H1 (cell line): ENCODE measurements at places on chromosomes 16 and 17.

- no peak for DNase-seq
Observed at GRCh38 chr16:19833176-19833575, 51.5 kb downstream of the GPRC5B start.

- no peak for DNase-seq
Observed at GRCh38 chr16:58124601-58124915, 4.6 kb downstream of the CFAP20 start.

DNA sequence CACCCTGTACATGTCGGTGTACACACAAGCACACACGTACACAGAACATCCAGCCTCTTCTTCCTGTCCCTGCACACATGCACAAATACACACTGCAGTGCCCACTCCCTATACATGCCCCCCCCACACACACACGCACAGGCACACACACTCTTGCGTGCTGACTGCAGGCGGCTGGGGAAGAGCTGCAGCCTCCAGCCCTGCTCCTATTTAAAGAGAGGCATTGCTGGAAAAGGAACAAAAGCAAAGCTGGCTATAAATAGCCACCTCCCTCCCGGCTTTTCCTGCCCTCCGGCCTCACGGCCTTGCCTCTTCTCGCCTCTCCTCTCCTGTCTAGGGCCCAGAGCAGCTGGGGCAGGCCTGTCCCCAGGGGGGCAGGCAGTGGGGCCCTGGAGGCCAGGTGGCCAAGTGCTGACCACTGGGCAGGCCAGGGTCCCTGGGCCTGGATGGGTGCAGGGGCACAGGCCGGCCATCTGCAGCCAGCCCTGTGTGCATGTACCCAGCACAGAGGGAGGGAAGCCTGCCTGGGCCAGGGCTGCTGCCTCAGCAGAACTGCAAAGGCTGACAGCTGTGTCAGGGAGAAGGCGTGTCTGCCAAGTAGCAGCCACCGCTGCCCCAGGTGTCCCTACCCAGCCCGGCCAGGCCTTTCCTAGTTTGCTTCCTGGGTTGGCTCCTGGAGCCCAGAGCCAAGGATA, 25.4 kb downstream of the RTN4RL1 start:
- DNase-seq = no peak

DNA sequence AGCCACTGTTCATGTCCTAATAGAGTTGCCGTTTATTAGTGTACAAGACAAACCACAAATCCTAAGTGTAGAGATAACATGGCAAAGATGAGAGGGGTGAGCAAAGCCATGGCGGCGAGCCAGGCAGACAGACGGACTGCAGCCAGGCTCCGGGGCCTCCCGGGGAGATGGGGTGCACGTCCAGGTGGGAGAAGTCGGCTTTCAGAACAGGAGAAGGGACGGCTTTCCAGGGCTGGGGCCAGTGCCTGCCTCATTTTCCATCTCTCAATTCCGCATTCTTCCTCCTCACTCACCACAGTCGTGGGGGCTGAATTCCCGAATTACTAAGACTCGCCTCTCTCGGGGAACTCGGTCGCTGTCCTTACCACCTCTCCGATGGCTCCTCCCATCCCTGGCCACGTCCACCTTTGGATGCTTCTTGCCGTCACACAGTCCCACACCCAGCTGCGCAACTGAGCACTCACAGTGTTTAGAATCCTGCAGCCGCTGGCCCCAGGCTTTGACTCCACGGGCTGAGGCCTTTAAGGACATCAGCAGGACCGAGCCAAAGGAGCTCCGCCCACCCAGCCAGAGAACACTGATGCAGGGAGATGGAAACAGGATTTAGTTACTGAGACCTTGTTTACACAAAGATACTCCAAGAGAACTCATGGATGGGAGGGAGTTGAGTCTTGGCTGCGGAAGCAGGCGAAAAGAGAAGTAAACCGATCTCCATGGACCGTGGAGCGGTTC, 59.7 kb downstream of the RNF112 start:
- DNase-seq = no peak

GRCh38 chr16:19114359-19115147, 789 bp downstream of the ITPRIPL2 start:
- no peak for DNase-seq

GRCh38 chr17:55275894-55276804, 11.4 kb downstream of the HLF start:
- DNase-seq = no peak

GRCh38 chr16:84943620-84944019, 67.7 kb downstream of the ZDHHC7 start:
- no peak for DNase-seq

- DNase-seq = no peak
Observed at GRCh38 chr16:24189941-24190340, 66.2 kb upstream of the CACNG3 start.

GRCh38 chr17:80924807-80925610, 66.6 kb upstream of the CHMP6 start:
- no peak for DNase-seq

- no peak for DNase-seq
Observed at GRCh38 chr17:74426551-74427047, 5.3 kb upstream of the GPRC5C start.

GRCh38 chr16:73062743-73063733, 15.1 kb upstream of the ZFHX3 start:
- no peak for DNase-seq

DNA sequence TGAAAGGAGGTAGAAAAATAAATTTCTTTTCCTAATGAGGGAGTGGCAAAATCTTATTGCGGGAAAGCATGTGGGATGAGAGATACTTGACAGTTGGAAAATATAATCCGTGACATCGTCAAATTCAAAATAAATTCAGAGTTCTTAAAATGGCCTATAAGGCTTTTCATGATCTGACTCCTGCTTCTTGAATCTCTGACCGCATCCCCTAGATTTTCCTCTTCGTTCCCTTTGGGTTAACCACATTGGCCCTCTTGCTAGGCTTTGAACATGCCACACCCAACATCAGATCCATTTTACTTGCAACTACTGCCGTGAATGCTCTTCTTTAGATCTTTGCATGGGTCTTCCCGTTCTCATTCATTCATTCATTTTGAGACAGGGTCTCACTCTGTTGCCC, 50.1 kb downstream of the NF1 start:
- no peak for DNase-seq

GRCh38 chr17:933312-934073, 46.1 kb downstream of the NXN start:
- no peak for DNase-seq

DNA sequence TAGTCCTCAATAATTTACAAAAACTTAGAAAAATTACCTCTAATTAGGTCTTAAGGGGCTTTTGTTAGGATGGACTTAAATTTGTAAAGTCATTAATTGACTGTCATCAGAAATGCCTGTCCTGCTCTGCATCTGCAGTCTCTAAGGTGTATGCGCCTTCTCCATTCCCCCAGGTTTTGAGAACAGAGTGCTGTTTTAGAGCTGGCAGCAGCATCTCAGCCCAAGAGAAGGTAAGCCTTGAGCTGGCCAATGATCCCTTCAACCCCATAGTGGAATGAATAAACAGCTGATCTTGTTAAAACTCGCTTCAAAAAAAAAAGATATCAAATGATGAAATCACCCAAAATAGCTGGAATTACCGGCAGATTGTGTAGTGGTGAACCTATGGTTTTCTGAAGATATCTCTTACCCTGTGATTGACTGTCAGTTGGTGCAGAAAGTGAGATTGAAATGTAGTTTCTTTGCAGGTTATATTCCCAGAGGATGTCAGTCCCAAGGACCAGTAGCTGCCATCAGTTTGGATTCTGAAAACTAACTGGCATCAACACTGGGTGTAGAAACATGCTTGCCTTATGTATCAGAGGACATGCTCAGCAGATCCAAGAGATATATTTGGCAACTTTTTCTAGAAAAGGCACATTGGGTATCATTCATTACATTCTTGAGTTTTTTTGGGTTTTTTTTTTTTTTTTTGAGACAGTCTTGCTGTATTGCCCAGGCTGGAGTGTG, 25.7 kb downstream of the TRPV2 start:
- no peak for DNase-seq

GRCh38 chr16:23061669-23062068, 87.6 kb downstream of the USP31 start:
- no peak for DNase-seq

DNA sequence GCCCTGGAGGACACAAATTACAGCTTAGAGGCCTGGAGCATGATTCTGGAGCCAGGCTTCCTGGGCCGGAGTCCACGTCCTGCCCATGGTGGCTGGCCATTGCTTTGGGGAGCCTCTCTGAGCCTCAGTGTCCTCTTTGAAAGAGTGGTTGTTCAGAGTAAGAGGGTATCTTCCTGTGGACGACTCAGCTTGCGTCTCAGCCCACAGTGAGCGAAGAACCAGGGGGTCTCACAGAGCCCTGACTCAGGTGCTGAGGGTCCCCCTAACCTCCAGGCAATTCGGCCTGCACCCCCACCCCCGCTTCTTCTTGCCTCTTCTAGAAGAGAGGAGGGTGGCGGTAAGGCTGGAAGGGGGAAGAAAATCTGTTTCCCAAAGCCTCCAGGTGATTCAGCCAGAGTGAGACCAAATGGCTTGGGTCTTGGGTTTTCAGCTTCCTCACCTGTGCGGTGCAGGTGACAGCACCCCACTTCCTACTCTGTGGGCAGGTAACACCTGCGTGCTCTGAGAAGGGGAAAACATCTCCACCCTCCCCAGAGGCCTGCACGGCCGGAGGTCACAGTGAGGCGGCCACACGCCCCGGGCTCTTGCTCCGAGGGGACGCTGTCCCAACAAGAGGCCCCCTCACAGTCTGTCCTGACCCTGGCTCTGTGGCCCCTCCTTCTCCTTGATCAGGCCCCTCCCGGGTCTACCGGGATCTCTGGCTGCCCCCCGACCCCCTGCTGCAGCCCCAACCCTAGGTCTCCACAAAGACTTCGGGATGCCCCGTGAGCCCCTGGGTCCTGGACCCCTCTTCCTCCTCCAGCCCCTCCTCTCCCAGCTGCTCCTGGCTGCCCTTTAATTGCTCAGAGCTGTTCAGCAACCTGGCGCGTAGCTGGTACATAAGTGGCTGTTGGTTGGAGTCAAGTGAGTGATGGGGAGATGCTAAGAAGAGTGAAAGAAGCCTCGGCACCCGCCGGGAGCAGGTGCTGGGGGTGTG, 119.2 kb downstream of the METRNL start:
- no peak for DNase-seq

GRCh38 chr16:4477966-4478365, 1.8 kb downstream of the HMOX2 start:
- DNase-seq = no peak

GRCh38 chr17:53538129-53538617, 284.6 kb upstream of the KIF2B start:
- no peak for DNase-seq

DNA sequence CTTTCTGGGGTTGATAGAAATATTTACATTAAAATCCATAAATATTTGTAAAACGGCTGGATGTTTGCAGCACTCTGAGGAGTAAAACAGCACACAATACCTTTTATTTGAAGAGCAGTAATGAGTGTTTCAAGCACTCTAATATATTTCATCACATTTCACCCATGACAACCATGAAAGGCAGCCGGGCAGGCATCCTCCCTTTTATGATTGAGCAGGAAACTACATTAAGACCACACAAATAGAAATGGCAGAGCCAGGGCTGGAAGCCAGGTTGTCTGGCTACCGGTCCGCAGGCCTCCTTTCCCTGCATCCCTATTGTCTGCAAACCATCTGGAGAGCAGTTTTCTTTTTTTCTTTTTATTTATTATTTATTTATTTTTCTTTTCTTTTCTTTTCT, 23.1 kb upstream of the GPRC5C start:
- no peak for DNase-seq

DNA sequence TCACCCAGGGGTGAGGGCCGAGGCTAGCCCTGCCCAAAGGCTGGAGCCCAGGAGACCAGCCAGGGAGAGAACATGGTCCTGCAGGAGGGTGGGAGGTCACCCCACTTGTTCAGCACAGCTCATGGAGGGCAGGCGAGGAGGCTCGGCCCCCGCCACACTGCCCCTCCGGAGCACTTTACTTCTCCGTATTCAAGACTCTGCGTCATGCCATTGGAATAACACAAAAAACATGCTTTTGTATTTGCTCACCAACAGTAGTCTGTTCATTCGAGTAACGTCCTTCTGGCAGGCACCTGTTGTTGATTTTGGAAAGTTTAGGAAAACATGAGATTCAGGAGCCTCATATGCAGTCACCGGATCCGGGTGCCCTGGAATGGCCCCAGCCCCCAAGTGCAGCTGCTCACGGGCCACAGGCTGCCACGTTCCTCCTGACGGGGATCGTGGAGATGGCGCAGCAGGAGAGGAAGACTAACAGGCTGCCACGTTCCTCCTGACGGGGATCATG, 81.1 kb upstream of the DNAH17 start:
- no peak for DNase-seq

DNA sequence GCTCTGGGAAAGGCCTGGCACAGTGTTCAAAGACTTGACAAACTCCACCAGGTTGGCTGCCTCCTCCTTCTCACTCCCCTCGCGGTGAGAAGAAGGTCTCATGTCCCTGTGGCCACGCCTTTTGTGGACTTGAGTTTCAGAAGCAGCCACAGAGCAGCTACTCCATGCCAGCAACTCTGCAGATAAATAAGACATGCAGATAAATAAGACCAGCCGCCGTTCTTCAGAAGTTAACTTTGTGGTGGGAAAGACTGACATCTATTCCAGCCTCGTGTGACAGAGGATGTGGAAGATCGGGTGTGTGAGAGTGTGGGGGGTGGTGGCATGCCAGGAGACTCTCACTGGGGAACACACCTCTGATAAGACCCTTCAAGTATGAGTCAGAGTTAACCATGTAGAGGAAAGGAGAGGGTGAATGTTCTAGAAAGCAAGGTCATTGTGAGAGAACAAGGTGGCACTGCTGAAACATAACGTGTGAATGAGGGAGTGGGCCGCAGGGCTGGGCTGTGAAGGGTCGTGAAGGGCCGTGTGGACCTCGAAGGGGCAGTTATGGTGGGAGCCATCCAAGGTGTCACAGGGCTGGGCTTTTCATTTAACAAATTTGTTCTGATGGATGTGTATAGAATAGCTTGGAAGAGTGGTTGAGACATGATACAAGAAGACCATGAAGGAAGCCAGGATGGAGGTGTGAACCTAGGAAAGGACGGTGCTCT, 830 bp downstream of the SPACA3 start:
- DNase-seq = no peak

- DNase-seq = no peak
Observed at GRCh38 chr17:66222798-66223350, 6.3 kb downstream of the APOH start.

GRCh38 chr16:89402962-89403361, 87.4 kb downstream of the ANKRD11 start:
- DNase-seq = no peak

DNA sequence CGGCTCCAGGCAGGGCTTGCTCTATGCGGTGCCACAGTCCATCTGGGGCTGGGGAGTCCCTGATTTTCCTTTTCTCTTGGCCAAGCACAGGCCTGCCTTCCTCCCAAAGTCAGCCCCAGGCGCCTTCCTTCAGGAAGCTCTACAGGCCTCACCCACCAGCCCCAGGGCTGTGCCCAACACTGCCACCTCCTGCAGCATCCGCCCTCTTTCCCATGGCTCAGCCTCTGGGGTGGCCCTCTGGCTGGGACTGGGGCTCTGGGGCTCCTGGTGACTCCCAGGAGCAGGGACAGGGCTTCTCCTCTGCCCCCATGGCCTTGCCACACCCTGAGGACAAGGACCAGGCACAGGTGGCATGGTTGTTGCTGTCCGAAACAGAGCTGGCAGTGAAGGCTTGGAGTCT, 817 bp downstream of the ITGB4 start:
- no peak for DNase-seq
